Dermis microvascular lymphatic vessel endothelial cell (primary cell): ENCODE measurements at places on chromosomes 13 and 19. TPM values are rescaled to one million over a fixed set of nuclear protein-coding genes. Genes with fewer than 3 reads are reported as not detected.

The TUBB4A gene
- total RNA-seq, result not detected in 2 replicates

The PHF11 gene
- 8.7 and 10.2 TPM in 2 replicates for total RNA-seq

The ZNF829 gene
- 1.3 and 1.6 TPM in 2 replicates for total RNA-seq

The ZNF677 gene
- total RNA-seq, result 10.3 and 12.6 TPM in 2 replicates

The GPR32 gene
- not detected in 2 replicates for total RNA-seq

GRCh38 chr19:47723581-47723940 is 10.3 kb downstream of the EHD2 start:
- DNase-seq, result no peak

- DNase-seq, result peak; percentile 44
Measured at GRCh38 chr19:42480335-42481095, 37.8 kb upstream of the CXCL17 start.

DNA sequence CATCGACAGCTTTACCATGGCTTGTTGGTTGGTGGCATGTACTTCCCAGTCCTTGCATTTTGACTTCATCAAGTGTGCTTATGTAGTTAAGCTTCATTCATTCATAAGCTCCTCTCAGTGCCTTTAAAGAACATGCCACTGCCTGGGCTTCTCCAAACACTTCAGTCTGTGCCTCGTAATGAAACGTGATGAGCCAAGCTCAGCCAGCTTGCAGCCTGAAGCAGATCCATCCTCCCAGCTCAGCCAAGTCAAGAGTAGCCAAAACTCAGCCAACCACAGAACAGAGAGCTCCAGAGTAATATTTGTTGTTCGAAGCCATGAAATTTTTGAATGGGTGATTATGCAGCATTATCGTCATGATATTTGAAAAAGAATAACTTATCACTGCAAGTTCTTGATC is 989.7 kb downstream of the EFNB2 start:
- no peak for DNase-seq

DNA sequence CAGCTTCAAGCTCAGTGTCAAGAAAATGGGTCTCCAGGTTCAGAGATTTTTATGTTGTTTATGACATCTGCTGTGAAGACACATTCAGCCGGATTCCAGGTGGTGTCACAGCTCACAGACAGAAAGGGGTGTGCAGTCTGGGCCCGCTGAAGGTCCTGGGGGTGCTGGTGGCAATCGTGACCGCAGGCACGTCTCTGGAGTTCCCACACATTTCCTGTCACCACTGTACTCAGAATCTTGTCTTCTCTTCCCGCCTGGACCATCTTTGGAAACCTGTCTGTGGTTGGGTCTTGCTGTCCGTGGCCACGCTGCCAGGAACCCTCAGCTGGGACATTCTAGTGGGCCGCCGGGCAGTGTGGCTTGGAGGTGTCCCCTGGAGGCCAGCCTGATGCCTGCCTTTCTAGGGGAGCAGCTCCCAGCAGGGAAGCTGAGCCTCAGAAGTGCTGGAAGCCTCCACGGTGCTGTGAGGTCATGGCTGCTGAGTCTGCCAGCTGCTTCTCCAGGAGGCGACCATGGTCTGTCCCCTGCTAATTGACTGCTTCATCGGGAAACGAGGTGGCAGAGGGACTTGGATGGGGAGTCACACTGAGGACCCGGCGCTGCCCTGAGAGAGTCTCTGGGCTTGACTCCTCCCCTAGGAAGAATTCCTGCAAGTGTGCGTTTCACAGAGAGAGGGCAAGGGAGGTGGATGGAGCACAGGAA is 3.7 kb downstream of the TEX29 start:
- no peak for DNase-seq

DNA sequence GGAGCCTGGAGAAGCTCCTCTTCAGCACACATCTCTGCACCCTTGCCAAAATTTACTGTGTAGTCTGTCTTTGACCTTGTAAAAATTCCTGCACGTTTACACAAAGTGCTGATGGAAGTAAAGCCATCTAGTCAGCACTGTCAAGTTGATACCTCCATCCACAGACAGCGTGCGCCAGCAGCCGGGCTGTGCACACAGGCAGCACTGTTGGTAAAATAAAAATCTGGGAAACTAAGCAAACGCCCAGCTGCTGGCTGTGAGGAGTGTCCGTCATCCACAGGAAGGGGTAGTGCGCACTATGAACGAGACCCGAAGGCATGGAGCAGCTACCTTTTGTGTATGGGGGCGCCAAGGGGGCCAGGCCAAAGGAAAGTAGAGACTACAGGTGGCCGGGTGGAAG is 17.4 kb upstream of the SIGLEC11 start:
- DNase-seq, result no peak

DNA sequence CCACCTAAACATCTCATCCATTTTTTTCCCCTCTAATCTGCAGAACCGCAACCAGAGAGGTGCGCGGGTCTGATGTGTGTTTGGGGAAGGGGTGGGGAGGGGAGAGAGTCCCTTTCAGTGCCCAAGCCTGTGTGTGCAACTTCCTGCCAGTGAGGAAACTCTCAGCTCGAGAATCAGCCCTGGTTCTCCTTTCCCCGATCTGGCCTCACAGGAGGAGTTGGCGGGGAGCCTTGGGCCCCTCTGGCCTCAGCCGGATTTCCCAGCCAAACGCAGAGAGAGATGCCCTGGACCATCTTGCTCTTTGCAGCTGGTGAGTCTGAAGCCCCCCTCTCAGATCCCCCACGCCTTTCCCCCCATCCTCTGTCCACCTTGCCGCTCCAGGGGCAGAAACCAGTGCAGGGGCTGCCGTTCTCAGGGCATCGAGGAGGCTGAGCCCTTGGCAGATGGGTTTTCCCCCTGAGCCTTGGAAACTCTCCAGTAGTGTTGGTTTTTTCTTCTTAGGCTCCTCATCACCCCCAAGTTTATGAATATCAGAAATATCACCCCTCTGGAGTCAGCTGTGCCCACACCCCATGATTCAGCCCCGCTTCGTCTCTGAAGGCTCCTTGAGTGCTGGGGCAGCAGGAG is at the start of gene C19orf38:
Gene C19orf38, plus strand, starts transcription at position 186 of the 627 bp plus-strand sequence. Its CDS starts 94 bp downstream, at position 280.
- DNase-seq, result no peak

DNA sequence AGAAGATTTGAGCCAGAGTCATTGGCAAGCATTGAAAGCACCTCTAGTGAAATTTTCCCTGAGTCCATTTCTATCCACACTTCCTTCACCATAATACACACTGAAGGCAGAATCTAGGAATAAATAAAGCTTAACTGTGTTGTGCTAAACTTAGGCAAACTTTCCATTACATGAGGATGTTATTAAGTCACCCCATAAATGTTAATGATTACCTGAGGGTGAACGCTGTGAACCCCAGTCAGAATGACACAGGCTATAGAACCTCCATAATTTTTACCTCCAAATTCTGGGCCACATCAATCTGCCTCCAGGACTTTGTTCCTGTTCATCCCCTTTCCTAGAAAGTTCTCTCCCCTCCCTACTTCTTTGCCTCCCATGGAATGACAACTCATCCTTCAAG is 71.0 kb downstream of the RAP2A start:
- no peak for DNase-seq

DNA sequence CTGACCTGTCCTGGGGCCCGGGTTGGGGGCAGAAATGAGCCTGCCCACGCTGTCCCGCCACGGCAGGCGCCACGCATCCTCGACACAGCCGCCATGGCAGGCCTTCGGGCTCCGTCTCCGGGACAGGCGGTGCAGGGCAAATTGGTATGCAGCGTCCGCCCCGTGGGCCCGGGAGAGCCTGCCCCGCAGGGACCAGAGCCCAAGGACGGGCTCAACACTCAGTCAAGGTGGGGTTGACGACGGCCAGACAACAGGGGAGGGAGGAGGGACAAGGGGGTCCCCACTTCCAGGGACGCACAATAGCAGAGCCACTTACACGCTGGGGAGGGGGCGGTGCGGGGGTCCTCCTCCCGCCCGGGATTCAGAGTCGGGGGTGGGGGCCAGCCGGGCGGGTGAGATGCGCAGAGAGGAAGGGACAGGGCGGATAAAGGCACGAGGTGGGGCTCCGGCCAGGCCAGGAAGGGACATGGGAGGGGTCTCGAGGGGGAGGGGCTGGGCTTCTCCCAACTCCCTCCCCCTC is 1.2 kb downstream of the CTXN1 start:
- no peak for DNase-seq
